Kidney epithelial cell (primary cell): ENCODE measurements at places on chromosomes 1 and 21. TPM values are rescaled to one million over a fixed set of nuclear protein-coding genes. Genes with fewer than 3 reads are reported as not detected.
A peak's percentile ranks its signal among the peaks of the same experiment; 100 is the strongest.

The HORMAD1 gene
- not detected in 2 replicates for total RNA-seq

The RAB25 gene
- 30.4 and 46.0 TPM in 2 replicates for total RNA-seq

- no peak for DNase-seq
These were observed 632 bp downstream of the TMEM79 start for GRCh38 chr1:156284757-156285156.

DNA sequence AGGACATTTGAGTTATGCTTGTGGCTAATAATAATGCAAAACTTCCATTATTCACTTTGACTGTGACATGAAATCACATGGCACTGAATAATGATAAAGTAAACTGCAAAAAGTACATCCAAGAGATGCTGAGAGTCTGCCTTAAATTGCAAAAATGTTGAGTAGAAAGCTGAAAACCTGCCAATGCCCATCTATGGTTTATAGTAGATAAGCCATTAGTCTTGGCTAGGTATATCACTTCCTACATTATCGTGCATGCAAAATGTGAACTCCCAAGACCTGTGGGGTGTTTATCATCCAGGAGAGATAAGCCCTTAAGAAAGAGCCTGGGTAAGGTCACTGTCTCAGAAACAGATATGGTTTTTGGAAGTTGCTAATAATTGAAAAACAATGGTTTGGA is 208.7 kb upstream of the DPYD start:
- DNase-seq, result no peak

GRCh38 chr1:43035821-43036741 is 77.4 kb upstream of the SLC2A1 start:
- no peak for DNase-seq

The ST6GALNAC3 gene
- total RNA-seq, result 4.1 and 4.2 TPM in 2 replicates

The C1orf226 gene
- total RNA-seq, result 3.7 and 3.9 TPM in 2 replicates

GRCh38 chr1:204031098-204031710 is 41.7 kb upstream of the SOX13 start:
- DNase-seq, result no peak

GRCh38 chr1:236716160-236716559 is 29.9 kb downstream of the ACTN2 start:
- no peak for DNase-seq

- no peak for DNase-seq
These were observed 28.5 kb downstream of the WNT4 start for GRCh38 chr1:22114083-22115012.

DNA sequence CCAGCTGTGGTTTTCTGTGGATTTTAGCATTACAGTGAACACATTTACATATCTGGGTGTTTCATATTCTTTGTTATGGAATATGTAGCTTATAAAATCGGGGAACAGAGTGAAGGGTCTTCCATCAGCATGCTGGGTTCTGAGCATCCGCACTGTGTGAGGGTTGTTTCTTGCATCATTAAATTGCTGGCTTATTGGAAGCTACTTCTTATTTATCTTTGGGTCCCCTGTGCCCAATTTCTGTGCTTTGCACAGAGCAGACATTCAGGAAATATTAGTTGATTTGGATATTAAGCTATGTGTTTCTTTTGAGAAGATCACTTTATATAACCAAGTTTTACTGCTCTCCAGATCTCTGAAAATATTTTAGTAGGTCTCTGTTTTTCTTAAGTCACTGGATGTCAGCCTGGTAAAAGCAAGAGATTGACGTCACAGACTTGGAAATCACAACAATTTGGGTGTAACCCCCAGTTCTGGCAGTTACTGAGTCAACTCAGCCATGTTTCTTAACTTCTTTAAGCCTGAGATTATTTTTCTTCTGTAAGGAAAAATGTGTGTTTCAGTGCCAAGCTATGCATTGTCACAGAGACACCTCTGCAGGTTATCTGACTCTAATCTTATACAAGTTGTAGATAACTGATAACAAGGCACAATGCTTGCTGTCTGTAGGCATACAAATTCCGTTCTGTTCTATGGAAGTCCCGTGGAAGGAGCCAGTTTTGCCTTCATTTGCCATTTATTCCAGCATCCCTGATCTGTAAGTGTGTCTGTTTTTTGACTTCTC is 258.3 kb upstream of the KAZN start:
- DNase-seq, result no peak

DNA sequence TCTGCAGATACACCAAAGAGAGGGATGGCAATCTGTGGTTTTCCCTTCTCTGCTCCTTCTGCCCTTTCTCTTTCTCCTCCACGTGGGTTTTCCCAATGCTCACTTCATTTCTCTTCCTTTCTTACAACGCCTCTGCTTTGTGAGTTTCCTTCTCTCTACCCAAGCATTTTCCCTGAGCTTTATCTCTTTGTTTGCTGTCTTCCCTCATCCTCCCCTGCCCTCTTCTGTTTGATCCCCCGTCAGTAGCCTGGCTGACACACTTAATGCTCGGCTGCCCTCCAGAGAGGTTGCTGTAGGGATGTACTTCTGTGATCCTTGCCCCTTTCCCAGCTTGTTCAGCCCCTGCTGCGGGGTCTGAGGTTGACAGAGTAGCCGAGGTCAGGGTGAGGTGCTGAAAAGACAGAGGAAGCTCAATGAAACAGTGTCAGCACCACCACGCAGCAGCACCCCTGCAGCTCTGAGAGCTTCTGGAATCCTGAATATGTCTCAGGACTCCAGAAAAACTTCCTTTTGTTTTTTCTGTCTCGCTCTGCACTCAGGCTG is 6.0 kb downstream of the EDARADD start:
- no peak for DNase-seq

- no peak for DNase-seq
These were observed 1.2 kb downstream of the MCOLN2 start for GRCh38 chr1:84995484-84996334.

DNA sequence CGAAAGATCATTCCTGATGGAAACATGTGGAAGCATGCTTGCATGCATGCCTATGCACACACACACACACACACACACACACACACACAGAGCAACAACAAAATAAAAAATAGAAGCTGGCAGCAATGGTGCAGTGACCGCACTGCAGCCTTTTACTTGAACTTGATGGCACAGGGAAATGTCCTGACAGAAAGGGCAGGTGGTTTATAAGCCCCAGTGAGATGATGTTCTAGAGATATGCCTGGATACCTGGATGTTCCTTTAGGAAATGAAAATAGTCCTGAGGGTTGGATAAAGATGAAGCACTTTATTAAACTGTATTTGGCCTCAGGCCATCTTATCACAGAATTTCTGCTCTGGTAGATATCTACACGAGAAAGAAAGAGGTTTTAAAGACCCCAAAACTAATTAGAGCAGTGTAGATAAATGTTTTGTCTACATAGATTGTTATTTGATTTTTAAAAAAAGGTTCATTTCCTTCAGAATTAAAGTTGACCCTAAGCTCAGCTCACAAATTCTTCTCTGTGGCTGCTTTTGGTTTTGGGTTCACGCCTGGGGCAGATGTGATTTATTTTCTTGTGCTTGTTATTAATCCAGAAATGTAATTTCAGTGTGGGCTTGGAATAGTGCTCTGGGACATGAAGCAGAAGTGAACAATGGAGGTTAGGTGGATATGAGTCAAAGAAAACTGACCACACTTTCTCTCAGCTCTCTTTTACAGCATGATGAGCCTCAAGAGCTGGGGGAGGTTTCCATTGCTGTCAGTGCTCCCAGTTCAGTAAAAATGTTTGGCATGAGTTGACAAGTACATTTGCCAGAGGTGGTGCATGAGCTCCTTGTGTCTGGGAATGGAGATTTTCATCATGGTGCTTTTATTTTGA is 22.9 kb downstream of the ADAM30 start:
- DNase-seq, result peak; percentile 53
